ENCODE measurements at places on chromosomes 2 and 18.

DNA sequence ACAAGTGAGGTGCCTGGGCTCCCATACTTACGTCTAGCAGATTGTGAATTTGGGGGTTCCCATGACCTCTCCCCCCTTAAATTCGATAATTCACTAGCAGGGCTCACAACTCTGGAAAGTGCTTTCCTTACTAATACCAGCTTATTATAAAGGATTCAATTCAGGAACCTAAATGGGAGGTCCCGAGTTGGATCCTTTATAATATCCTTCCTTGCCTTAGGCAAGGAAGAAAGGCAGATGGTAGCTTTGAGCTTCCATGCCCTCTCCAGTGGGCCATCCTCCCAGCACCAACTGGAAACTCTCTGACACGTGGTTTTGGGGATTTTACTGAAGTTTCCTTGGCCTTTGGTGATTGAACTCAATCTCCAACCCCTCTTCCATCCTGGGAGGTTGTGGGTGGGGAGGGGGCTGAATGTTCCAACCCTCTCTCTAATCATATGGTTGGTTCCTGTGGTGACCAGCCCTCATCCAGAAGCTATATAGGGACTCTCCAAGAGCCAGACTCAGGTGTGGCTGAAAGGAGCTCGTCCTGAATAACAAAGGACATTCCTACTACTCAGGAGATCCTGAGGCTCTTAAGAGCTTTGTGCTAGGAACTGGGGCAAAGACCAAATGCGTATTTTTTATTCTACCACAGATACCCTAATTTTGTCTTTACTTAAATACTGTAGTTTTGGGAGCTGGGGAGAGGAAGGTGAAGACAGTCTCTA lies 62.2 kb downstream of the HAUS1 start:
- no peak for ATAC-seq

DNA sequence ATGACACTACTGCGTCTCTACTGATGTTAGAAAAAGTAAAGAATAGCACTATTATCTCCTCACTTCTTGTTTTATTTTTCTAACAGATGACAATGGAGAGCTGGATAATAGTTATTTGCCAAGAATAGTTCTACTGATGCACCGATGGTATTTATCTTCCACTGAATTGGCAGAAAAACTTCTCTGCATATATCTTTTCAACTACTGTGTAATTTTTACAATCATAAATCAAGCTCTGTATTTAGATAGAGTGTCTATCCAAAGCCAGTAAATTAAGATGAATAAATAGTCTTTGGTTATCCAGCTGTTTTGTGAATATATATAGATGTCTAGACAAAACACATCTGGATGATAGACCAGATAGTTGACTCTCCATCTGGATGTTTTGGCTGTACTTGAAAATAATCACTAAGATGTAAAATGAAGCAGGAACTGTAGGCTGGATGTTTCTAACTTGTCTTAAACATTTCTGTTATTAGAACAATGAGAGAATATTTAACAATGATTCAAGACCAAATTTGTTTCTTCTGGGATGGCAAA lies 40.1 kb downstream of the RASGRP3 start:
- no peak for ATAC-seq

- no peak for ATAC-seq
Measured at GRCh38 chr18:13989199-13989598, 73.9 kb upstream of the MC2R start.

DNA sequence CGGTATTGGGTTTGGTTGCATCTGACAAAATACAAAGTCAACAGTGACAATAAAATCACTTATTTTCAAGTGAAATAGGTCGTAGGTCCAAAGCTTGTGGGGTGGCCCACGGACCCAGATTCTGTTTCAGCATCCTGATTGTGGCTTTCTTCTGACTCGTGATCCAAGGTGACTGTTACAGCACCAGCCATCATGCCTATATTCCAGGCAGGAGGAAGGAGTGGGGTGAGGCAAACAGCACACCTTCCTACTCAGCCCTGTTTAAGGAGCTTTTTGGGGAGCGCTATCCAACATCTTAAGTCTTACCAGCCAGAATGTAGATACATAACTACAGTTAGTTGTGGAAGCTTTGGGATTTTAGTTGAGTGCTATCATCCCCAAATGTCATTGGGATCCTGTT lies 8.7 kb upstream of the SNORC start:
- ATAC-seq, result no peak

- no peak for ATAC-seq
Measured at GRCh38 chr18:48800466-48800865, 150.3 kb downstream of the SMAD7 start.

- no peak for ATAC-seq
Measured at GRCh38 chr2:64780041-64780440, 126.3 kb upstream of the SERTAD2 start.

DNA sequence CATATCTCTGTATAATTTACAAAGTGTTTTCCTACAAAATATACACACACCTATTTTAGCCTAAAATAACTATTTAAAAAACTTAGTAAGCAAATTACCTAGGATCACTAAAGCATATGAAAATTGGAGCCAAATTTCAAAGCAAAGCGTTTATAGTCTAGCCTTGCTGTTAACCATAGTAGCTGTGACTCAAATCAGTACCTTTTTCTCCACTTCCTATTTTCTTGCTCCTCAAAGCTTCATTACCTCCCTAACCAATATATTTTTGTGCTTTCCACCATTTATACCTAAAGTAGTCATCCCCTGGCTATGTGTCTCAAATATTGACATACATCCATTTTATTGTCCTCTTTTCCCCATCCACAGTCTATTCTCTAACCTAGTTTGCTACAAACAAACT lies 73.1 kb downstream of the ERBB4 start:
- no peak for ATAC-seq

GRCh38 chr18:26434887-26435286 lies 113.5 kb downstream of the KCTD1 start:
- no peak for ATAC-seq

DNA sequence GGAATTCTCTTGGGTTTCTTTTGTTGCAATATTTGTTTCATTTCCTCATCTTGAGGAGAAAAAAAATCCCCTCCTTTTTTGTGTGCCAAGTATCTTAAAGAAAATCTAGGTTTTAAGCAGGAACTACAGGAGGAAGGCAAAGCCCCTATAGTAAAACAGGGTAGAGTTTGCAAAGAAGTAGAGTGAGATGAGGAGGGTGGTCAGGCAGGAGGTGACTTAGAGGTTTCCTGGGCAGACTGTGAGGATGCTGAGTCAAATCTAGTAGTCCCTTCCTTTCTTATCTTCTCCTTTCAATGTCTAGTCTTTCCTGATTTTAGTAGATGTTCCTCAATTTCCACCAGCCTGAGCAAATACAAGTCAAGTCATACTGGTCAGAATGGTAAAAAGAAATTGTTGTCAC lies 222.5 kb downstream of the PMAIP1 start:
- no peak for ATAC-seq

- ATAC-seq, result no peak
Measured at GRCh38 chr2:10877651-10878111, 34.1 kb upstream of the KCNF1 start.

DNA sequence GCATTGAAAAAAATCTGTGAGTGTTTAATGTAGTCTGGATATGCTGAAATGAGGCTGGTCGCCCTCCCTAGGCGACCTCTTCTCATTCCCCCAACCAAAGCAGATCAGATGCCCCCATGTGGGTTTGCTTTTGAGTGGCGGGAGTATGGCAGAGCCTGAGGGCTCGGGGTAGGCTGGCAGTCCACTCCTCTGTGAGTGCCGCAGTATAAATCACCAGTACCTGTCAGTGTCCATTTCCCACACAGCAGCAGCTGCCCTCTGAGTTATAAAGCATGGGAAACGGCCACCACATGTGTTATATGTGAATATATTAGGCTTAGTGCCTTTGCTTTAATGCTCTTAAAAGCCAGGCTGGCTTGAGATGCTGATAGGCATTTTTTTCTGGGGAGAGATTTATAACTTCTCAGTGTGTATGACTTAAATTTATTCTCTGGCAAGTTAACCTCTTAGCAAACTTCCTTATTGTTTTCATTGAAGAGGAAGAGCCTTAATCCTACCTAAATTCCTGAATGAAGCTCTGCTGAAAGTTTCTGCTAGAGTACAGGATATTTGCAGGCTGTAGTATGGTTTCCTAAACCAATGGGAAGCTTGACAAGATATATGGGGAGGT lies 3.8 kb downstream of the DCC start:
- no peak for ATAC-seq

DNA sequence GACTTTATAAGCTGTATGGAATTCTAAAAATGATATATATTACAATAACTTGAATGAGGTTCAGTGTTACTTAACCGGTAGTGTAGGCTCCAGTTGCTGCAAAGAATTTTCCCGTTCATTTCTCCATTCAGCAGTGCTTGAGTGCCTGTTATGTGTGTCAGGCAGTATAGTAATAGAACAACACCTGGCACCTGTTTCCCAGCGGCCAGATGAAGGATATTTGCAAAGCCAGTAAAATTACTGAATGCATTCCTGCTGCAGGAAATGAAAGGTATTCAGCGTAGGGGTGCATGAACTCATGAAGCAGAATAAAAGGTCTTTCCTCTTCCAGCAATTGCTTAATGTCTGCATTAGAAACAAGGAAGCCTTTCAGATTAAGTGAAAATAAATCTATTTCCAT lies 18.8 kb downstream of the YPEL5 start:
- no peak for ATAC-seq

Data from SK-N-SH treated with all-trans-retinoic acid at 6 μM for 48 hours (cell line).